ENCODE measurements at places on chromosomes 12 and 14.

DNA sequence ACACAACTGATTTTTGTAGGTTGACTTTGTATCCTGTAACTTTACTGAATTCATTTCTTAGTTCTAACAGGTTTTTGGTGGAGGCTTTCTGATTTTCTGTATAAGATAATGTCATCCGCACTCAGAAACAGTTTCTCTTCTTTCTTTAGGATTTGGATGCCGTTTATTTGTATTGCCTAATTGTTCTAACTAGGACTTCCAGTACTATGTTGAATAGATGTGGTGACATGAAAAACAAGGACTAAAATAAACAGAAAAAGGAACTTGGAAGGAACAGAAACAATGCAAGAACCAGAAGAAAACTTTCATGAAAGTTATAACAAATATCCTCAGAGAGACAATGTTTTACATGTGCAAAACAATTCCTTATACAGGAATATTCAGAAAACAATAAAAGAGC lies 100.3 kb downstream of the GTF2A1 start:
- H3K27me3 ChIP-seq: no peaks in the 10 kb centered on the region
- no peak for DNase-seq
- H3K4me3 ChIP-seq: no peak overlapping the region
- H3K4me1 ChIP-seq: no peaks in the 10 kb centered on the region
- H3K36me3 ChIP-seq: no peaks in the 10 kb centered on the region

DNA sequence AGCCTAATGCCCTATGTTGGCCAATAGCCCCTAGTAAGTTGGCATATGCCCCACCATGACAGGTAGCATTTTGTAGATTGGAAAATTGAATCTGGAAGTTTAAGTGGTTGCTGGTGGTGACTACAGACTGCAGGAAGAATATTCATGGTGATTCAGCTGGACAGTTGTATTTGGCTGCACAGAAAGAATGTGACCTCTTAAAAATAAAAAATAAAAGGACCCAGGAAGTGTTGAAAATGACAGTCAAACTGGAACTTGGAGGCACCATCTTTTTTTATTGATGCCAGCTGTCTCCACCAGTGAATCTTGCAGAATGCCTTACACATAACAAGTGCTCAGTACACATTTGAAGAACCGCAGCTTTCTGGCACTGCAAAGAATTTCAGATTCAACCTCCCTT lies 73.9 kb downstream of the PRMT8 start:
- DNase-seq: no peak
- H3K36me3 ChIP-seq: no peaks in the 10 kb centered on the region
- H3K27me3 ChIP-seq: no peaks in the 10 kb centered on the region
- no peaks in the 10 kb centered on the region for H3K4me1 ChIP-seq
- no peak overlapping the region for H3K27ac ChIP-seq

DNA sequence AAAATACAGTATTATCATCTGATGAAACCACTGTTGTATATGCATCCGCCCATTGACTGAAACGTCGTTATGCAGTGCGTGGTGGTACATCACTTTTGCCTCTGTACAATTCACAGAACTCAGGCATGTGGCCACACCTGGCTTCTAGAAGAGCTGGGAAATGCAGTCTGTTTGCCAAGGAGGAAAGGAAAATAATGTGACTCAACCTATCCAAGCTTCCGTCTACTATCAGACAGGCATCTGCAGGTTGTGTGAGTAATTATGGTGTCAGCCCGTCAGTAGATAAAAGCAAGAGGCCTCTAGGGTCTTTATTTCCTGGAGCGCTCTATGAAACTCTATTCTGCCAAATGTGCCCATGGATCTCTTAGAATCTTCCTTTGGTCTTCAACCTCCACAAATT lies 111.6 kb downstream of the BBS10 start:
- H3K36me3 ChIP-seq: no peaks in the 10 kb centered on the region
- H3K4me3 ChIP-seq: no peak overlapping the region
- peaks cover 14% of the 10 kb centered on the region for H3K4me1 ChIP-seq
- DNase-seq: peak; percentile 41
- H3K27ac ChIP-seq: no peak overlapping the region
- H3K27me3 ChIP-seq: no peaks in the 10 kb centered on the region

DNA sequence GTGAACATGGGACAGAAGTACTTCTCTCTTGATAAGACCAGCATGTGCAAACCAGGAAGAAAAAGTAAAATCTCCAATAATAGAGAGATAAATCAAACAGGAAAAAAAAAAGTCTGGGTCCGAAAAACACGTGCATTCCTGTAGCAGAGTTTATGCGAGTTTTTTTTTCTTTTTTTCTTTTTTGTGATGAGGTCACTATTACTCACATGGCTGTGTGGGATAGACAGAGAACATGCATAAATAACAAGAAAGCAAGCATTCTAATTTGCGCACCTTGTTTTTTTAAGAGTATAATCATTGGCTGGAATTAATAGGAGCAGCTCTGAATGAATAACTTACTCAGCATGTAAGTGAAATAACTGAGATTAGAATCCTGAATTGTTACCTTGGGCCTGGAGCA lies 91.9 kb upstream of the CPM start:
- H3K36me3 ChIP-seq: no peaks in the 10 kb centered on the region
- peaks cover 30% of the 10 kb centered on the region for H3K4me1 ChIP-seq
- H3K27me3 ChIP-seq: no peaks in the 10 kb centered on the region
- H3K27ac ChIP-seq: peak overlapping the region; percentile 89

- no peak for DNase-seq
- no peak overlapping the region for H3K4me3 ChIP-seq
- no peaks in the 10 kb centered on the region for H3K4me1 ChIP-seq
- H3K27me3 ChIP-seq: no peaks in the 10 kb centered on the region
Measured at GRCh38 chr12:4154672-4155225, 118.8 kb upstream of the CCND2 start.

- H3K27ac ChIP-seq: no peak overlapping the region
- H3K4me3 ChIP-seq: no peak overlapping the region
- H3K36me3 ChIP-seq: no peaks in the 10 kb centered on the region
Measured at GRCh38 chr14:30520536-30520935, 38.4 kb upstream of the G2E3 start.

GRCh38 chr12:116346741-116347140 lies 69.2 kb upstream of the MED13L start:
- DNase-seq: peak; percentile 92
- no peaks in the 10 kb centered on the region for H3K27me3 ChIP-seq
- H3K27ac ChIP-seq: peak overlapping the region; percentile 39
- no peaks in the 10 kb centered on the region for H3K36me3 ChIP-seq

DNA sequence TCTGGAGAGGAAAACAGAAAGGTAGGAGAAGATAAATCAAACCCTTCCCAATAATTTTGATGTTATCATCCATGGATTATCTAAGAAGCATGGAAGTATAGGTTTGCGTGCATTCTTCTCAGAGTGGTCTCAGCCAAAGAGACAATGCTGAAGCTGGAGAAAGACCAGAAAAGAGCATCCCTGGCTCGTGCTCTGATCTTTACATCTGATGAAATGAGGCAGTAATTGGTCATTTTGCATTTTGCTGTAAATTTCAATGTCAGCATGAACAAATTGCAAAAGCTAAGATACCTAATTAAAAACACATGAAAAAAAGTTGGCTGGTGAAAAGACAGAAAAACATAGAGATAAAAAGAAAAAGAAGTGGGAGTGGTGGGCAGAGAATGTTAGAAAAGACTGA lies 252.4 kb downstream of the ITPR2 start:
- H3K4me1 ChIP-seq: no peaks in the 10 kb centered on the region
- no peak overlapping the region for H3K27ac ChIP-seq
- H3K4me3 ChIP-seq: no peak overlapping the region
- no peak for DNase-seq

- no peak for DNase-seq
- H3K27ac ChIP-seq: no peak overlapping the region
- no peaks in the 10 kb centered on the region for H3K4me1 ChIP-seq
- no peaks in the 10 kb centered on the region for H3K27me3 ChIP-seq
- H3K36me3 ChIP-seq: no peaks in the 10 kb centered on the region
- no peak overlapping the region for H3K4me3 ChIP-seq
Measured at GRCh38 chr14:82776958-82777357, 1243.3 kb upstream of the SEL1L start.

- no peak overlapping the region for H3K27ac ChIP-seq
- no peak overlapping the region for H3K4me3 ChIP-seq
- no peaks in the 10 kb centered on the region for H3K27me3 ChIP-seq
- H3K36me3 ChIP-seq: no peaks in the 10 kb centered on the region
Measured at GRCh38 chr14:69013943-69014782, 35.1 kb upstream of the ACTN1 start.

GRCh38 chr12:26268841-26269561 lies 73.6 kb downstream of the SSPN start:
- no peak overlapping the region for H3K4me3 ChIP-seq
- H3K27ac ChIP-seq: no peak overlapping the region
- H3K36me3 ChIP-seq: no peaks in the 10 kb centered on the region
- H3K4me1 ChIP-seq: peaks cover 22% of the 10 kb centered on the region

GRCh38 chr14:101355284-101355683 lies 206.0 kb upstream of the DIO3 start:
- no peaks in the 10 kb centered on the region for H3K4me1 ChIP-seq
- no peak overlapping the region for H3K27ac ChIP-seq
- no peaks in the 10 kb centered on the region for H3K36me3 ChIP-seq
- DNase-seq: no peak

DNA sequence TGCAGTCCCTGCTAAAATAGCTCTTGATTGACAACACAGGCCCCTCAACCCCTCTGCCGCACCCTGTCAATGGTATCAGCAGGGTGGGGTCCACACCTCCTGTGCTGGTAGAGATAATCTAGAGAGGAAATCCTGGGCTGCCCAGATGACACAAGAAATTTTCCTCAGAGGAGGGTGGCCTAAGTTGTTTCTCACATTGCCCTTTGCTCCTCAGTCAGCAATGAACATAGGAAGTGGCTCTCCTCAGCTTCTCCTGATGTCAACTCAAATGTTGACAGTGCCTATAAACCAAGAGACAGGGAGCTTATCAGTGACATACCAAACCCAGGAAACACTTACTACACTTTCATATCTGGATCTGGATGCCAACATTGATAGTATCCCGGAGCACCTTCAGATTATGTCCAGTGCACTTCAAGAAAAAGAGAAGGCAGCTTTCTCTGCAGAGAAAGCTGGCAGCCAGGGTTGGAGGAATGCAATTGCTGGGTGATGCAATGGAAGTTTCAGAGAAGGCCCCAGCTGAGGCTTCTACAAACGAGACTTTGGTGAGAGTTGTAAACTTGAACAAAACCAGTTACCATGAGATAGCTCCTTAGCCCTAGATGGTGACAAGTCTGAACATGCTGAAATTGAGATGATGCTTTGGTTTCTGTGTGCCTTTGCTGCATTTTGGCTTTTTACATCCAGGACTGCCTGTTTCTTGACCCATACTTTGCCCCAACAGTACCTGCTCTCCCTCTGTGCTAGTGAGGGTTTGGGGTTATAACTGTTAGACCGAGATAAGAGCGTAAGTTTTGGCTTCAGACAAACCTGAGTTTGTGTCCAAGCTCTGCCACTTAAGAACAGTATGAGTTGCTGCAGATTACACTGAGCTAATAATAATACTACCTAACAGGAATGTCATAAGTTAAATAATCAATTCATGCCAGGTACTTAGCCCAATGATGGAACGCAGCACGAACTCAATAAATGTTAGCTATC lies 183.5 kb downstream of the NUAK1 start:
- DNase-seq: peak; percentile 48
- H3K36me3 ChIP-seq: no peaks in the 10 kb centered on the region
- peaks cover 10% of the 10 kb centered on the region for H3K4me1 ChIP-seq
- no peak overlapping the region for H3K4me3 ChIP-seq
- H3K27me3 ChIP-seq: no peaks in the 10 kb centered on the region
- no peak overlapping the region for H3K27ac ChIP-seq

DNA sequence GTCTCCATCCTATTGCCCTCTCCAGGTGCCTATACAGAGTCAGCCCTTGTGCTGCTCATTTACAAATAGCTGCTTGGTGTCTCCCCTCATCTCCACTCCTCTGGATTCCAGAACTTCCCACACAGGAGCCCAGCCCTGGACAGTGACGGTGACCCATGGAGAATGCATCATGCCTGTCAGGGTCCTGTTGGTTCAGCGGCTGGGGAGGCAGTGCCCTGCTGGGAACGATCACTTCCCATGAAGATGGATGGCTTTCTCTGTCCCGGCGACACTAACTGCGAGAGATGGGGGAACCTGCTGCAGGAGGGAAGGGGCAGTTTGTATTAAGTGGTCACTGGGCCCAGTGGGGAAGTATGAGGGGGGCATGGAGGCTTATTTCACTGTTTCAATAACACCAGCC lies 395.0 kb upstream of the TBX3 start:
- H3K36me3 ChIP-seq: no peaks in the 10 kb centered on the region
- H3K4me3 ChIP-seq: no peak overlapping the region
- H3K27ac ChIP-seq: no peak overlapping the region
- no peaks in the 10 kb centered on the region for H3K4me1 ChIP-seq
- no peak for DNase-seq
- H3K27me3 ChIP-seq: no peaks in the 10 kb centered on the region

DNA sequence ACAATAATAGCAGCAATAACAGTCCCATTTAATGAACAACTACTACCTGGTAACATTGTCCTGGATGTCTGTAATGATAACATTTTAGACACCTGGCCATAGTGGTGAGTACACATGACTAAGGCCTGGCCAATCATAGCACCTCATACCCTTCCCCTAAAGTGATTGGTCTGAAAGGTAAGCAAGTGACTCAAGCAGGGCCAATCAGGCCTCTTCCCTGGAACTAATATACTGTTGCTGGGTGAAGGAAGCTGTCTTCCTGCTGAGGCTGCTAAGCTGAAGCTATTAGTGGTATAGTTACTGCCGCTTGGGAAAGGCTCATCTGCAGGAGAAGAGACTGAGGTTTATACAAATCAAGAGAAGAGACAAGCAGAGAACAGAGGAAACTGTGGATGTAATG lies 18.7 kb upstream of the NOS1 start:
- H3K36me3 ChIP-seq: no peaks in the 10 kb centered on the region
- H3K27me3 ChIP-seq: no peaks in the 10 kb centered on the region
- H3K27ac ChIP-seq: no peak overlapping the region
- DNase-seq: no peak
- H3K4me3 ChIP-seq: no peak overlapping the region
- no peaks in the 10 kb centered on the region for H3K4me1 ChIP-seq

- no peaks in the 10 kb centered on the region for H3K27me3 ChIP-seq
- no peak overlapping the region for H3K27ac ChIP-seq
- no peak overlapping the region for H3K4me3 ChIP-seq
- H3K36me3 ChIP-seq: no peaks in the 10 kb centered on the region
Measured at GRCh38 chr12:118350908-118351559, 21.7 kb downstream of the TAOK3 start.

GRCh38 chr12:70847871-70848270 lies 72.7 kb downstream of the PTPRR start:
- H3K4me3 ChIP-seq: no peak overlapping the region
- H3K4me1 ChIP-seq: peaks cover 9% of the 10 kb centered on the region
- no peak for DNase-seq

GRCh38 chr12:95634622-95635621 lies 83.6 kb upstream of the USP44 start:
- H3K4me1 ChIP-seq: peaks cover 21% of the 10 kb centered on the region
- H3K4me3 ChIP-seq: no peak overlapping the region
- H3K27me3 ChIP-seq: no peaks in the 10 kb centered on the region
- H3K27ac ChIP-seq: no peak overlapping the region

DNA sequence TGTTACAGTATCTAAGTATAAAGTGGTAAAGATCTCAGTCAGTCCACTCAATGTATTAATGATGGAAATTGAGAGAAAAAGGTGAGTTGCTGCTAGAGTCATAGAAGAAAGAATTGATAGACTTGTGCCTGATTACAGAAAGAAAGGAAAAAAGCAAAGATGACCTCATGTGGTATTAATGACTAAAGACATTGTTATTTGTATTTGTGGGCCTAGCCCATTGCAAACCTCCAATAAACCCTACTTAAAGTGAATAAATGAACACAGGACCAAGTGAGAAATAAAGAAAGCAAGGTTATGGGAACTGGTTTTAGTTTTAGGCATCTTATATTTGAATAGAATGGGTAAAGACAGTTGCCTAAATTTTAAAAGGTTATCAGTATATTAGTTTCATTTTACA lies 105.5 kb downstream of the SYT1 start:
- H3K4me1 ChIP-seq: no peaks in the 10 kb centered on the region
- H3K27me3 ChIP-seq: no peaks in the 10 kb centered on the region
- H3K4me3 ChIP-seq: no peak overlapping the region
- DNase-seq: peak; percentile 9
- no peaks in the 10 kb centered on the region for H3K36me3 ChIP-seq
- no peak overlapping the region for H3K27ac ChIP-seq
